ENCODE measurements at places on chromosomes 2 and 18.

DNA sequence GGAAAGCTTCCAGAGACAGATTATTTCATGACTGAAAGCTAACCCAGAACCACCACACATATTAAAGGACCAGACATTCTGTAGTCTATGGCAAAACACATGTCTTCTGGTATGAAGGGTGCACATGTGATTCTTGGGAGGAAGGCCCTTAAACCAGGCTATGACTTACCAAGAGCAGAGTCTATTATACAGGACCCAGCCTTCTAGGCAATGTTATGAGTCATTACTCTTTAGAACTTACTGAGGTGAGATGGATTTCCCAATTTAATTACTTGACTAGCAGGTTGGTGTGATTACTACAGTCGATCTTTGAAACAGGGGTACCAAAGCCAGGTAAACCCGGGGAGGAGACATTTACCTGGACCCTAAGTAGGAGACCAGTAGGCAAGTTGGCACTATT is 350.8 kb downstream of the TRIB2 start:
- no peak for DNase-seq

DNA sequence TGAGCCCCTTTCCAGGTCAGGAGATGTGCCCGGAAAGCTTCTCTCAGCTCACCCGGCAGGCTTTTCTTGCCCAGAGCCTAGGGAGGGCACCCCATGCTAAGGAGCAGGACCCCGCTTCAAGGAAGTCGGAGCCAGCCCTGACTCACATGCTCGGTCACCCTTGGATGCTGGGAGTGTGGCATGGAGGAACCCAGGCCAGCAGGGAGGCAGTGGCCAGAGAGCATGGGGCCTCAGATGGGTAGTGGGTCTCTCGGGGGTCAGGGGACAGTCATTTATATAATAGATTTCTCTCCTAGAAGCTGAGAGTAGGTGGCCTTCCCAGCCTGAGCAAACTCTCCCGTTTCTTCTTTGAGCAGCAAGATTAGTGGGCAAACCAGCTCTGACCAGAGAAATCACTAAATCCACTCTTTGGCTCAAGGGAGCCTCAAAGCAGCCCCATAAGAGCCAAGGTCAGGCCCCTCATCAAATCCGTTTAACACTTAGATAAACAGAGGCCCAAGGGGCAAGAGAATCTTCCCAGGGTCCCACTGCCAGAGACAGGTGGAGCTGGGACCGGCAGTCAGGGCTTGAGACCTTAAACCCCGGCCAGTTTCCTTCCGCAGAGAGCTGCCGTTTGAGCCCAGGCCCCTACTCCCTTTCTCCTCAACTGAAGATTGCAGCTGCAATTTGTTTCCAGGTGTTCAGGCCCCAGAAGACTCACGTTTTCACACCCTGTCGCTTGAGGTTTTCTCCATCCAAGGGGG is 113.1 kb downstream of the CYP26B1 start:
- no peak for DNase-seq

- DNase-seq = no peak
These were observed 15.4 kb upstream of the MAL start for GRCh38 chr2:95010126-95010525.

DNA sequence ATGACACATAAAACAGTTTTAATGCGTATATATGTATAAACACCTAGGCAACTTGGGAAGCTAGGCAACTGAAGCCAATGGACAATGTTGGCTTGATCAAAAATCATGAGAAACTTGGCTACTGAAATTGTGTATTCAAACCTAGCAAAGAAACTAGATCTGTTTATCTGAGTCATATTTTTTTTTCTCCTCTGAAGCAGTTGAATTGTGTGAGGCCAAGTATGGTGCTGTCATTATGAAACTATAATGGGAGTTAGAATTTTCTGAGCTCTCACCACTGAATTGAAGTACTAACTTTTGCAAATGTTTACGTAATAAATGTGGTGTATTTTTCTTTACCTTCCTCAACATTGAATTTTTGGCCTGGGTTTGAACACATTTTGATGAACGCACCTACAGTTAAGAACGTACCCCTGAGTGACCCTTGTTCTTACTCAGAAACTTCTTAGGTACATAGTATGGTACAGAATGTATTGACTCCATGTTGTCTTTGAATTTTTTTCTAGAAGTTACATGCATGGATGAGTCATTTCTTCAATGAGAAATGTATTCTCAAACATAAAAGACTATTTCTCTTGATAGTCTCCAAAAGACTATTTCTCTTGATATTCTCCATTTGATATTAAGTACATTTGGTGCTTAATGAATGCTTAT is 23.8 kb downstream of the CD28 start:
- no peak for DNase-seq

GRCh38 chr2:75647771-75648170 is 1.2 kb downstream of the MRPL19 start:
- DNase-seq = no peak

- DNase-seq = no peak
These were observed 66.2 kb downstream of the HS1BP3 start for GRCh38 chr2:20584399-20585358.

GRCh38 chr2:205675861-205676516 is 6.3 kb upstream of the NRP2 start:
- DNase-seq = peak; percentile 61

- DNase-seq = no peak
These were observed 28.3 kb upstream of the FZD7 start for GRCh38 chr2:202005272-202005887.

DNA sequence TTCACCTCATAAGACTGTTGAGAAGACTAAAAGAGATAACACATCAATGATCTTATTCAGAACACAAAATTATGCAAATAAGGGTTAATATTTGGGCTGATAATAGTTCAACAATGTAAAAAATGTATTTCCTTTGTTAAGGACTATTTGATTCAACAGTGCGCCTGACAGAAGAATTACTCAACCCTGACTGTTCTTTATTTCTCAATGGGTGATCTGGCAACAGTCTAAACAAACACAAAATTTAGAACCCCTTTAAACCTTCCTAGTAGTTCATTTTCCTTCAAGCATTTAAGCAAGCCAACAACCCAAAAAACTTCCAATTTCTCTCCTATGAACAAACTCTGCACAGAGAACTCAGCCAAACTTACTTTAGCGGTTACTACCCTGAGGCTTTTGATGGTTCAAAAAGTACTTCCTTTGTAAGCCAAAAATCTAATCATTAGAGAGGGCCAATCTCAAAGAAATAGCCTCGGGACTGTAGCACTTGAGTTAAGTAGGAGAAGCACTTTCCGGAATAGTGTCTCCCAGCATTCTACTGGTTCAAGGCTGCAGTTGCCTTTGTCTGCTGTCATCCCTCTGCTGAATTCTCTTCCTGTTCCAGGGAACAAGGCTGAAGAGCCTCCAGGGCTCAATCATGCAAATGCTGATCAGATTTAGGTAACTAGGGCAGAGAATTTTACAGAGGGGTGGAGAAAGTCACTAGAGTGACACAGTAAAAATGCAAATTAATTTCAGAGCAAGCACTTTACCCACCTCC is 40.9 kb upstream of the MAPK4 start:
- no peak for DNase-seq

DNA sequence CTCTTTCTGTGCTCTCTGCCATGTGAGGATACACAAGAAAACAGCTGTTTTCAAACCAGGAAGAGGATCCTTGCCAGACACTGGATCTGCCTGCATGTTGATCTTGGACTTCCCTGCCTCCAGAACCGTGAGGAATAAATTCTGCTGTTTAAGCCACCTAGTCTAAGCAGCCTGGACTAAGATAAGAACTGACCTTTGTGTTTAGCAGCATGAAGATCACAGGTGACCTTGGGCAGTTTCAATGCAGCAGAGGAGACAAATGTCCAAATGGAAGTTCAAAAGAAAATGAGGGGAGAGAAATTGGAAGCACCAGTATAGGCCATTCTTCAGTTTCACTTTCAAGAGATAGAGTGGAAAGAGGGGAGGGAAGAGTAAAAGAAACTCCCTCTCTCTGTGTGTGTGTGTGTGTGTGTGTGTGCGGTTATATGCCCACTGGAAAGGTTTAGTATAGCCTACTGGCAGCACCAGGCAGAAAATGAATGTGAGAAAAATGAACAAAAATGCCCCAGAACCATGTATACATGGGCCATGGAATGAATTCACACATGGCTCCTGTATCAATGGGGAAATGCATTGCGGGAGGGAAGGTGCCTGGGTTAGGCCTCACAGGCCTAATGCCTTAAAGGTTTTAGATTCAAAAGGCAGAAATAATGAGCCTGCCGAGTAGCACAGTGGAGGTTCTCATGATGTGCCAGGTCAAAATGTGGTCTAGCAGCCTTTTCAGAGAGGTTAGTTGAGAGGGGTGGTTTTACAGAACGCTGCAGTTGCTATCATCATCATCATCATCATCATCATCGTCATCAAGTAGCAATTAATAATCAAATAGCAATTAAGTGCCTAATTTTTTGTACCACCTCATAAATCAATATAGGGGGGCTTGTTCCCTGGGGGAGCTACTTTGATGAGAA is 1.1 kb upstream of the CERS6 start:
- no peak for DNase-seq

GRCh38 chr18:78904179-78904531 is 75.5 kb upstream of the SALL3 start:
- no peak for DNase-seq

DNA sequence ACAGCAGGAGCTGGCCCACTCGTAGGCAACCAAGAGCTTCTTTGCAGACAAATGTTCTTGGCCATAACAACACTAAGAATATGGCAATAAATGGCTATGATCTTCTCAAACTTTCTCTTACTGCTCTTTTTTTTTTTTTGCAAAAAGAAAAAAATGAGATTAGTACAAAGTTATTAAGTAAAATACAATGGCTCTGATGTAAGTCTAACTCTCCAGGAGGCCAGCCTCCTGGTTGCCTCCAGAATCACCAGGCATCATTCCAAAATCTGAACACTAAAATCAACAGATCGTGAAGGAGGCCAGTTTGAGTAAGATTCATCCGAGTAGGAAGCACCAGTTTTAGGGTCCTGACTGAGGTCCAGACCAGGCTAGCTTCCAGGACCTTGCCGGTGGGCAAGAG is 20.8 kb upstream of the FIGN start:
- no peak for DNase-seq

DNA sequence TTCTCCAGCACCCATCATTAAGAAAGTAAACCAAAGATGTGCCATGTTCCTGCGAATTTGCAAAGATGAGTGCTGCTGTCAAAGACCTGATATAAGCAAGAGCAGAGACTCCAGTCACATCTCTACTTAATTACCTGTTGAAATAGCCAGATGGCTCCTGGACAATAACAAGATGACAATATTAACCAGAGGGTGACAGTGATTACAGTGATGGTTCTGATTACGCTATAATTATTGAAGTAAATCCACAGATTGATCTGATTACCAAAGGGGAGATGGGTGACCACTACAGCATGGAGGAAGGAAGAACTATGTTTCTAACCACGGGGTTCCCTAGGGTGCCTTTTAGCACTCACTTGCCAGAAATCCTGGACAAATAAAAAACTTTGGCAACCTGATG is 36.5 kb upstream of the AFF3 start:
- DNase-seq = no peak

DNA sequence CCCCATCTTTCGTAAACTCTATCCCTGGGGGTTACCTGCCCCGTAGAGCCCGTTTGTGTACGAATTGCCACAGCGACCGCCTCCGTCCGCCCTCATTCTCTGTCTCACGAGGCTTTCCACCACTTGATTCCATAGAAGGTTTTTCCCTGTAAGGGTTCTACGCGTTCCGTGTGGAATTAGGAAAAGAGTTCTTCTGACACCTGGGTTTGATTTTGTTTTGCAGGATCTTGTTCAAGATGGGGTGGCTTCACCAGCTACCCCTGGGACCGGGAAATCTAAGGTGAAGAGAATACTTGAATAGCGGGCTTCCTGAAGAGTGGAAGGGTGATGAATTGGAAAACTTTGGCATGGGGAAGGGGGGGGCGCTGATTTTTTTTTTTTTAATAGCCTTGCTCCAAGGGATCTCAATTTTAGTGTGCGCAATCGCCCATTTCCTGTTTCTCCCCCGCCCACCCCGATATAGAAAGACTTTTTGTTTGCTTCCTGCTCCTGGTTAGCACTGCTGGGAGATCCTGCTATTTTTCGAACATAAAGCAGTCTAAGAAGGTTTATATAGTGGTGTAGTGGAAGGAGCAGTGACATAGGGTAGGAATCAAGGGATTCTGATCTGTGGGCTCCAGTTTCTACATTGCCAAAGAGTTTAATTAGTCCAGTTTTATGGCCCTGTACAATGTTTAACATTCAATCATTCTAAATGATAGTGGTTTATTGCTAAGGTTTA is 564 bp downstream of the GCC2 start:
- DNase-seq = peak; percentile 25

- DNase-seq = no peak
These were observed 3.2 kb downstream of the LRRC30 start for GRCh38 chr18:7234091-7234490.

- DNase-seq = peak; percentile 59
These were observed 348.6 kb downstream of the DLGAP1 start for GRCh38 chr18:4106407-4107033.

- peak; percentile 5 for DNase-seq
These were observed 77.9 kb upstream of the DOCK10 start for GRCh38 chr2:225120186-225120585.

DNA sequence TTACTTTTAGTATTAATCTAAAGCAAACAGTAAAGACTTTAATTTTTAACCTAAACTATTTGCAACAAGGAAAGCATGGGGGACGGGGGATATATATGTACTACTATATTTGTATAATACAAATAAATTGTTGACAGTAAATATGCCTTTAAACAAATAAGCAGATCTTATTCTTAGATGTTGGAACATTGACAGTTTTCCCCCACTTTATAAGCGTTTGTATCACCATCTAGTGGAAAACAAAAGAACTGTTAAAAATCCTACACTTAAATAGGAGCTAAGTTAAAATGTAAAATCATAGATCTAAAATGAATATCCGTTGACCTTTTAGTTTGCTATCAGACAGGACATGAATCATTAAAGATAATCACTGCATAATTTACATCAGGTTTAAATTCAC is 50.0 kb downstream of the RBBP8 start:
- DNase-seq = peak; percentile 1

DNA sequence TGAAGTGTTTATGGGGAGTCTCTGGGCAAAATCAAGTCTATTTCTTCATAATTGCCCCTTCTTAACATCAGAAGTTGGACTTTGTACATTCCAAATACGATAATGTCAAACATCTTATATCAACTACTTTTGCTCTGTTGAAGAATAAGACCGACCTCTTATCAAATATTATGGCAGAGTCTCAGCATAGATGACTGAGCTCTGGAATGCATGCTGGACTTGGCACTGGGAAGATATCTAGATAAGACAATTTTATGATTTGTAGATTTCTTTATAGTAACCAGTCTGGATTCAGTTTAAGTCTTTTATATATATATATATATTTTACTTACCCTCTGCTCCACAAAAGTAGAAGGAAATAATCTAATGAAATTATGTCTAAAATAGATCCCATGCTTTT is 8.2 kb downstream of the APLF start:
- no peak for DNase-seq

GRCh38 chr2:239315308-239315707 is 85.5 kb downstream of the HDAC4 start:
- no peak for DNase-seq

Data from NCI-H345 (cell line).